ENCODE measurements at places on chromosomes 4 and X.

DNA sequence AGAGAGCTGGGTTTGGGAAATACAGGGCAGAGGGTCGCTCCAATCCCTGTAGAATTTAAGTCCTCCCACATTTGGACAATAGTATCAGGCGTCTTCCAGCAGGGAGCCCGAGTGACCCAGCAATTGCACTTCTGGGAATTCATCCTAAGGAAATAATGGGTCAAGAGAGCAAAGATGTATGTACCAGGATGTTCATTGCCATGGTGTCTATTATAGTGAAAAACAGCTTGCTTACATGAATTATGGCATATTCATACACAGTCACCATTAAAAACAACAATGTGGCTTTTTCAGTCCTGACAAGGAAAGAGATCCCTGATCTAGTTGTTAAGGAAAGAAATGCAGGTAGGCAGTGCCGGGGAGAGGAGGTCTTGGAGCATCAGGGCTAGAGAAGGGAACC lies 167.7 kb downstream of the PJA1 start:
- no peak for DNase-seq

DNA sequence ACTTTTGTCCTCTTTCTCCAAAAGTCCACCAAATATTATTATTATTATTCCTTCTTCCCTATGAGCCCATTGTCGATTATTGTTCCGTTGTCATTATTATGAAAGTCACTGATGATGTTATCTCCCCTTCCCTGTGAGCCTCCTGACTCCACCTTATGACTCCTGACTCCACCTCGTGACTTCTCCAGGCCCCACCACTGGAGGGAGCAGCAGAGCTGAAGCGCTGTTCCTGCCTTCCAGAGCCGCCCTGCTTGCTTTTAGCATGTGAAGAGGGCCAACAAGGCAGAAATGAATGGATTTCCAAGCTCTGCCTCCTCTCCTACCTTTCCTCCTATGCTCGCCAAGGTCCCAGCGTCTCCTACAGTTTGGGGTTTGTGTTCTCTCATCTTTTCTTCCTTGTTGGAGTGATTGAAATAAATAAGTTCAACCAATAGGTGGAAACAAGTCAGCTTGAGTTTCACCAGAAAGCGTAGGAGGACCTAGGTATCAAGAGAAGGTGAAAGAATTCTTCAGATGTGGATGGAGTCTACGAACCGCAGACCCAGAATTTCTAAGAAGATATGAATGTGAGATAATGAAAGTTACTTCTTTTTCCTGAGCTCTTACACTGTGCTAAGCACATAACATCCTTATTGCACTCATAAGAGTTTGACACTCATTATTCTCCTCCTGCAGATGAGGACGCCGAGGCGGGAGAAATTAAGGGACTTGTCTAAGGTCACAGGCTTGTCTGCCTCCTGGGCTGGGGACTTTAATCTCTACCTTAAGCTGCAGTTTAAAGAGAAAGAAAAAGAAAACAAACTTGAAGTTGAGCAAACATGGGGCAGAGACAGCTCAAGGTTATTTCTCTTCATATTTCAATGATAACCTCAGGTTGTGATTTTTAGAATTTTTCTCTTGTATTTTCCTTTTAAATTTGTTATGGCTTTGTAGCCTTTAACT lies 26.1 kb downstream of the IGSF1 start:
- no peak for DNase-seq

DNA sequence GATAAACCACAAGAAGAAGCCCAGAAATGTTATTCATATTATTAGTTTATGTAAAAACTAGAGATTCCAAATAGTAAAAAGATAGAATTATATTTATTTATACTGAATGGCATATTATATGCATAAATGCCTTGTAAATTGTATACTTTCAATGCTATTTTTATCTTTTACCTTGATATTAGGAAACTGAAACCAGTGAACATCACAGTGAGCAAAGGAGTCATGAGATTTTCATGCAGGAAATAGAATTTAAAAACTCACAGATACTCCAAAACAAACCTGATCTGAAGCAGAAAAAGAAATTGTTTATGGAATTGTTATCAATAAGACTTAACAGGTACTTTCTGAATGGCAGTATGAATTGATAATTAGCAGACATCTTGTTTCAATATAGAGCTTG lies 207.3 kb upstream of the CENPE start:
- DNase-seq = no peak

- DNase-seq = no peak
Measured at GRCh38 chrX:19616959-19617358, 101.7 kb upstream of the MAP3K15 start.

- no peak for DNase-seq
Measured at GRCh38 chr4:93912146-93912545, 83.6 kb downstream of the ATOH1 start.

- no peak for DNase-seq
Measured at GRCh38 chr4:165006886-165007285, 24.9 kb upstream of the TRIM60 start.
